Stimulated activated naive B cell treated with anti-CD40 and anti-IgM and Interleukin-4, amounts not matched to agents 10 μg/mL and 1 μg/mL and 100 μg/mL, for 72 hours (primary cell): ENCODE measurements at places on chromosomes 2 and 18.

DNA sequence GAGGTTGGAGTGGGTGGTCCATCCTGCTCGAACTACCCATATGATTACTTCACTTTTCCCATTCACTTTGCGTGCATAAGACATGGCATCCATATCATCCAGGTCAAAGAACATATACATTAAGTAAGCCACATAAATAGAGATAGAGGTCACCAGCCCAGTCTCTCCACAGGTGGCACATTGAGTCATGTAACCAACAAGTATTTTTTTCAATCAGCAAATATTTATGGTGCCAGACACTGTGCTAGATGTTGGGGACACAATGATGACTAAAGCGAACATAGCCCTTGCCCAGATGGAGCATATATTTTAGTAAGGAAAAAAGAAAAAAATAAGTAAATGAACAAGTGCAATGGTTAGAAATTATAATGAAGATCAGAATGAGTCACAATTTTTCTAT is 83.6 kb upstream of the LCLAT1 start:
- DNase-seq, result no peak

DNA sequence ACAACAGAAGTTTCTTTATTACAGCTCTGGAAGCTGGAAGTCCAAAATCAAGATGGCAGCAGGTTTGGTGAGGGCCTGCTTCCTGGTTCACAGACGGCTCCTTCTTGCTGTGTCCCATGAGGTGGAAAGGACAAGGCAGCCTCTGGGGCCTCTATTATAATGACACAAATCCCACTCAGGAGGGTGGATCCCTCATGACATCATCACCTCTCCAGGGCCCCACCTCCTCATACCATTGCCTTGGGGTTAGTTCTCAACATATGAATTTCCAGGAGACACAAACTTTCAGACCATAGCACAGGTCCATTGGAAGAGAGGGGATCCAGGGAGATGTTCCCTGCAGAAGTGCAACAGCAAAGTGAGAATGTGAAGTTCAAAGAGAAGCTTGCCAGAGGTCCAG is 202.8 kb downstream of the TFCP2L1 start:
- no peak for DNase-seq

- no peak for DNase-seq
These were observed 797 bp downstream of the TXNL4A start for GRCh38 chr18:79987566-79987965.

DNA sequence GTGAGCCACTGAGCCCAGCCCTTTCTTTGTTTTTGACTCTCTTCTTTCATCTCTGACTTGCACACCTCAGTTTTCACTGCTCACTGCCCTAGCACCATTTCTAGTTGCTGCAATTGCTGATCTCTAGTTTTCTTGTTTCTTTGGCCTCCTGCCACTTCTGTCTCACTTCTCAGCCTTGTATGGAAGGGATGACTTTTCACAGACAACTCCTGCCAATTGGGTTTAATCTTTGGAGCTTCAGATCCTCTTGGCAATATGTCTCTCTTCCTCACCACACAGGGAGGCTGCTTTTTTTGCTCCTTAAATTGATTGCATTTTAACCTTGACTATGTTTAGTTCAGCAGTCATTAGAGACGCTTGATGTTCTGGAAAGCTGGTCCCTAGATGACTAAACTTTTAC is 323.1 kb downstream of the CTNNA2 start:
- no peak for DNase-seq

GRCh38 chr2:173118395-173118794 is 42.7 kb downstream of the MAP3K20 start:
- DNase-seq, result no peak

DNA sequence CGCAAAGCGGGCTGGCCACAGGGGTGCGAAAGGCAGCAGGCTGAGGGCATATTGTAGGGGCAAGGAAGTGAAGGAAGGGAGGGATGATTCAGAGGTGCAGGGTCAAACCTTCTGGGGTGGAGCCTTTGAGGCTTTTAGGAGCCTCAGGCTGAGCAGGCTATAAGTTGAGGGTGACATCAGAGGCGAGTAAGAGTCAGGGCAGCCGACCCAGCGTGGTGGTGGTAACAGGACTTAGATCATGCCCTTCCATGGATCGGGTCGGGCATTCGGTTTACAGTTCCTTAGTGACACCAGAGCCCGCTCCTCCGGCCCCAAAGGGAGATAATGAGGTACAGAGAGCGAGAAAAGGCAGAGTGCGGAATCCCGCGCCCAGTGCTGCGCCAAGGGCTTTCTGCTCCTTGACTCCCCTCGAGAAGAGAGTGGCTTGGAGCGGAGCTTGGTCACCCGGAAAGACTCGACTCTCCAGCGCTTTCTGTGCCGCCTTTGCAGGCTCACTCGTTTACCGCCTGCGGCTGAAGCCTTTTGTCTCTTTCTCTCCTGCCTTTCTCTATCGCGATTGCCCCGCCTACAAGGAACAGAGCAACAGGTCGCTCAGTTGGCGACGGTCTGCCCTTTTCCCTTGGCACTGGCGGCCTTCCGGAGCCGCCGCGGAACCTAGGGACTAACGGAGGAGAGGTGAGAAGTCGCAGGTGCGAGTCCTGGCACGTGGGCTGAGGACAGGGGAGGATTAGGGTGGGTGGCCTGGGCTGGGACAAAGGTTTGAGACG is 720 bp downstream of the LBX2 start:
- DNase-seq, result no peak

GRCh38 chr2:29688429-29688828 is 233.0 kb downstream of the ALK start:
- no peak for DNase-seq

DNA sequence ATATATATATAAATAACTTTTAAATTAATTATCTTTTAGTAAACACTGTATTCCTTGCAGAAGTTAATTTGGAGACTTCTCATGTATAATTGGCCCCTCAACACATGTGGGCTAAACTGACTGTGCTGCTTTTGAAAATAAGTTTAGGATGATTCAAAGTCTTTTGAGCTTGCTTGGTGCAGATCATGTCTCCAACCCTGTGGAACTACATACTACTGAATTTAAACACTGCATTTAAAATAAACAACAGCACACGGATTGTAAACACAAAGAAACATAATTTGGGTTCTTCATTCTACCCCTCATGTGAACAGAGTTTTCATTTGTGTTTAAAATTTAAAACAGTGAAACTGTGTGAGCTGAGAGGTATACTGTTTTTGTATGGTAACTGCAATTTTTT is 167.7 kb downstream of the DDX1 start:
- no peak for DNase-seq

GRCh38 chr2:67159929-67160328 is 237.2 kb upstream of the ETAA1 start:
- no peak for DNase-seq
